T-helper 2 cell treated with Interferon-gamma antibody and Interleukin-4, amounts not matched to agents 5 μg/mL and 100 μg/mL, for 36 hours (primary cell): ENCODE measurements at places on chromosomes 7 and 10.
A peak's percentile ranks its signal among the peaks of the same experiment; 100 is the strongest.

DNA sequence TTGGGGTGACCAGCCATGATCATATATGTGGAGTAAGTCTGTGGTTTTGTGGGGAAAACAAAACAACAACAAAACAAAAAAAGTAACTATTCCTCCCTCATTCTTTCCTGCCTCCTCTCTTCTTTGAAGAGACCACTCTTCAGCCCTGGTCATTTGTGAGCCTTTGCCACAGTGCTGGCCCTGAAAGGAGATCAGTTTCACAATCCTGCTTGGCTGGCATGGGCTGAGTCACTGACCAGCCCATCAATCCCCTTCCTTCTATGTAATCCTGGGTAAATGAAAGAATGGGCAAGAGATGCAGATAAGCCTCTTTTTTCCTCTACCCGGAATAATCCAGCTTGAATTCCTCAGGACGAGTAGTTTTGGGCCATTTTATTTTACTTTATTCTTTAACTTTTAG is 13.6 kb downstream of the CSTF2T start:
- no peak for DNase-seq

GRCh38 chr7:142412551-142413193 is 154.8 kb upstream of the PRSS58 start:
- DNase-seq: peak; percentile 27

GRCh38 chr7:28041508-28042314 is 138.9 kb downstream of the JAZF1 start:
- peak; percentile 15 for DNase-seq

DNA sequence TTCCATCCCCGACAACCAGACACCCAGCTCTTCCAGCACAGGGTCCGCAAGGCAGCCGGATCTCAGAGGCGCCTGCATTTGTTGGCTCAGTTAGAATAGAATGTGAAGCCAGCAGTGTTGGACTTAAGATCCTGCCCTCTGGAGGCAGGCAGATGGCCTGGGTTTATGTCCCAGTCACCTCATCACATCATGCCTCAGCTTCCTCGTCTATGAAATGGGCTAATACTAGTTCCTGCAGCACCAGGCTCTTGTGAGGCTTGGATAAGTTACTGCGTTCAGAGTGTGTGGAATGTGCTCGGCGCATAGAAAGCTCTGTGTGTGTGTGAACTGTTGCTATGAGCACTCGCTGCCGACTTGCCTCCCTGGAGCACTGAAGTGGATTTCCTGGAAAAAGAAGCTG is 202.5 kb upstream of the GPR26 start:
- DNase-seq: no peak

DNA sequence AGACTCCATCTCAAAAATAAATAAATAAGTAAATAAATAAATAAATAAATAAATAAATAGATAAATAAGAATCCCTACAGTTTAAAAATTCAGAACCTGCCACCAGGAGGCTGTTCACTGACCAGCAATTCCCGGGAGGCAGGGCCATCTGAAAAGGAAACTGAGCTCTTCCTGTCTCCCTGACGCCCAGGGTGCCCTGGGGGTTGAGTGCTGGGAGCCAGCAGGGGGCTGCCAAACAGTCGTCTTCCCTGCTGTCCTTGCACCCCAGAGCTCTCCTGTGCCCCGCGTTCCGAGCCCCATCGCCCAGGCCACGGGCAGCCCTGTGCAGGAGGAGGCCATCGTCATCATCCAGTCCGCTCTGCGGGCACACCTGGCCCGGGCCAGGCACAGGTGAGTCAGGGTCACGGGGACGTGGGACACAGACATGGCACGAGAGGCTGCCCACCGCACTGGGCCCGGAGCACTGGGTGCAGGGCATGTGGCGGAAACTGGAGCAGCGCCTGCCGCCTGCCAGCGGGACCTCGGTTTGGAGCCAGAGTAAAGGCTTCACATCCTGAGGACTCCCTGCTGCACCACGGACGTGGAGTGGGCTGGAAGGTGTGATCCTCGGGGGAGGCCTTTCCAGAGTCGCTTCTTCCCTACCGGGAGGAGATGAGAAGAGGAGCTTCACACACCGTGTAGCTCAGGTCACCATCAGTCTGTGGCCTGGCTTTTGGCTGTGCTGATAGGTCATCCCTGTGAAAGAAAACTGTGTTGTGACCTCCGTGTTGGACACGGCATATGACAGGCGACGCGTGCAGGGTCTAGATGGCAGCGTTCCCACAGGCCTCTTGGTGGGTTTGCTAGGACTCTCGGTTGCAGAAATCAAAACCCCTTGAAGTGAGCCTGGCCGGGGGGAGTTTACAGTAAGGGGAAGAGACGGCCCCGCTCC is 25.9 kb upstream of the TTYH3 start:
- no peak for DNase-seq

DNA sequence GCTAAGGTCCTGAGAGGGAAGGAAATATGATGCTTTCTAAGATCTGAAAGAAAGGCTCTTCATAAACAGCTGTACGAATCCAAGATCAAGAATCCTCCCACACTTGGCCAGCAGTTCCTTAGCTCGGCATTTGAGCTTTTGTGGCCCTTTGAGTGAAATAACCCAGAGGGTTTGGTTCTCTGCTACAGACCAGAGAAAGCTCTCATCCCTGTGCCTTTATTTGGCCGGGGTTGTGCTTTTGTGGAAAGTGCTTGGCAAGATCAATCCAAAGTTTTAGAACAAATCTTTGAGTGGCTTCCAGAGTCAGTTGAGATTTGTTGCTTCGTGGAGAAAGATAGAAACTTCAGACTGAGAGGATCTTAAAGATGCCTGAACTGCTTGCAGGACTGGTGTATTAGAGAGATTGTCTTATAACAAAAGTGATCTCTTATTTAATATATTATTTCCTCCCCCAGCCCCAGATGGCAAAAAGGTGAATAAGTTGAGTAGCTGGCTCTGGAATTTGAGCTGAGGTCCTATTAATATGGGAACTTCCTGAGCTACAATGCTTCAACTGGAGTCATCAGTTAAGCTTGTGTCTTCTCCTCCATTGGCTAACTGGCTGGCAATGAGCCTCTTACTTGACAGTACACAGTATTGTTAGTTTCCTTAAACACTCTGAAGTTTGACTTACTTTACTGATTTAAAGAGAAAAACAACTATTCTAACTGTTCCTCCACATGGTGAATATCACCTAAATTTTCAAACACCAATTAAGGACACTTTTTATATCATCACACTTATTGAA is 687.3 kb downstream of the MAGI2 start:
- DNase-seq: no peak

- DNase-seq: no peak
Measured at GRCh38 chr10:43863270-43863669, 214.6 kb upstream of the ZNF32 start.

GRCh38 chr7:18566829-18567228 is 71.3 kb downstream of the HDAC9 start:
- DNase-seq: no peak
